ENCODE measurements at places on chromosomes 11 and 22. TPM values are rescaled to one million over a fixed set of nuclear protein-coding genes. Genes with fewer than 3 reads are reported as not detected.

Gene LIPT2
- 3.3 TPM for total RNA-seq

Gene CD3D
- total RNA-seq = not detected

Gene LARGE2
- total RNA-seq = not detected

Gene KRTAP5-2
- not detected for total RNA-seq

Gene POLDIP3
- total RNA-seq = 26.5 TPM

Gene GRK3
- 0.65 TPM for total RNA-seq

Gene C11orf21
- total RNA-seq = not detected

Gene DEFB131B
- not detected for total RNA-seq
